AG04449 (cell line): ENCODE measurements at places on chromosomes 11 and 22.
A peak's percentile ranks its signal among the peaks of the same experiment; 100 is the strongest.

DNA sequence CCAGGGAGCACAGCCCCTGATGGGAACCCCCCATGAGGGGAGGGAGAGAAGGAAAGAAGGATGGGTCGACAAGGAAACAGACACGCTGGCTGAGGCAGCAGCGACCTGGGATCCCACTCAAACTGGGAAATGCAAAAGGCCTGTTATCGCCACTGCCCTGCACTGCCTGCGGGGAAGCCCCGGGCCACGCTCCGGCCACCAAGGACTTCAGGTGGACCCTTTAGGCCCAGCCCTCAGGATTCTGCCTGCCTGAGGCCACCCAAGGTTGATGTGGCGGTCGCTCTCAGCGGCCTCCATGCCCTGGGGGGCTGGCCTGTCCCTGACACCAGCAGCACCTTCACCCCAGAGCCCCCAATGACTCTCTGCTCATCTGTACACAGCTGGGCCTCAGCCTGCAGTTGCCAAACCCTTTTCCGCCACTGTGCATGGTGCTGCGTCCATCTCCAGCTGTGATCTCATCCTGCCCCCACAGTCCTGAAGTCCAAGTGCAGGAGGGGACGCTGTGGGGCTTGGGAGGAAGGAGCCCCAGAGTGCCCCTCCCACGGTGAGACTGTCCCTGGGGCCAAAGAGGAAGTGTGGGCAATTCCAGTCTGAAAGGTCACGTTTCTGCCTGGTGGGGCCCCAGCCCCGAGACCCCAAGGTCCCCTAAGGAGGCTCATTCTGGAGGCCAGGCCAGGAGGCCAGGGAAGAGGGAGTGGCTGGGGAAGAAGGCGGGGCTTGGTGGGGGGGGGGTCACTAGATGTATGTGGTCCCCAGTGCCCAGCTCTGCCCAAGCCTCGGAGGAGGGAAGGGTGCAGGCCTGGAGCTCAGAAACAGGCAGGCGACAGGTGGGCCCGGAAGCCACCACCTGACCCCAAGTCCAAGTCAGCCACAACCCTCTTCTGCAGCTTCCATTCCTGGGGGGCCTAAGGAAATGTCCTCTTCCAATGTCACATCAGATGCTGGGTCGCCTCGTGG is 31.6 kb downstream of the OSBPL5 start:
- DNase-seq: no peak

DNA sequence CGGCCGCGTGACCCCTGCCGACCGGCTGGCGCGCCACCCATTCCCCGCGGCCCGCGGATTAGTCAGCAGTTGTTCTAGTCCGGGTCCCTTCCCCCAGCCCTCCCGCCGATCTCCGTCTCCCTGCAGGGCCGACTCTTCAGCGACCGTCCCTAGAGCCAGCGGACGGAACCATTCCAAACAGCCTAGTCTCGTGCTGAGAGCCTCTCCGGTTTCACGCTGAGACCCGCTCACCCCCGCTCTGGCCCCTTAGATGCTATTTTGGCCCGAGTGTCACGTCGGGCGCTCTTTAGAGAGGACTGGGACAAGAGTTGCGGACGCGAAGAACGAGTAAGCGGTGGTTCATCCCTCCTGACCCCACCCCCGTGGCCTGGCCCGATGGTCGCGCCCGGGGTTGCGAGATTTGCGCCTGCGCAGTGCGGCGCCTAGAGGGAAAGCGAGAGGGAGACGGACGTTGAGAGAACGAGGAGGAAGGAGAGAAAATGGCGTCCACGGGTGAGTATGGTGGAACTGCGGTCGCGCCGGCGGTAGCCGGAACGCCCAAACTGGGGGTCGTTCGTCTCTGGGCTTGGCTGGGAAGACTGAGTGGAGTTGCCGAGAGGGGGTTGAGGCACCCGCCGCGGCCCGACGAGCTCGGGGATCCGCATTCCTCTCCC is at the start of the genes EWSR1 and RHBDD3:
Gene EWSR1, plus strand, starts transcription at position 411 of the 653 bp plus-strand sequence. Its CDS starts 69 bp downstream, at position 480.
Gene RHBDD3, minus strand, starts transcription at position 124 of the 653 bp plus-strand sequence. CDS start 2,355 bp downstream, outside the sequence.
- peak; percentile 84 for DNase-seq

DNA sequence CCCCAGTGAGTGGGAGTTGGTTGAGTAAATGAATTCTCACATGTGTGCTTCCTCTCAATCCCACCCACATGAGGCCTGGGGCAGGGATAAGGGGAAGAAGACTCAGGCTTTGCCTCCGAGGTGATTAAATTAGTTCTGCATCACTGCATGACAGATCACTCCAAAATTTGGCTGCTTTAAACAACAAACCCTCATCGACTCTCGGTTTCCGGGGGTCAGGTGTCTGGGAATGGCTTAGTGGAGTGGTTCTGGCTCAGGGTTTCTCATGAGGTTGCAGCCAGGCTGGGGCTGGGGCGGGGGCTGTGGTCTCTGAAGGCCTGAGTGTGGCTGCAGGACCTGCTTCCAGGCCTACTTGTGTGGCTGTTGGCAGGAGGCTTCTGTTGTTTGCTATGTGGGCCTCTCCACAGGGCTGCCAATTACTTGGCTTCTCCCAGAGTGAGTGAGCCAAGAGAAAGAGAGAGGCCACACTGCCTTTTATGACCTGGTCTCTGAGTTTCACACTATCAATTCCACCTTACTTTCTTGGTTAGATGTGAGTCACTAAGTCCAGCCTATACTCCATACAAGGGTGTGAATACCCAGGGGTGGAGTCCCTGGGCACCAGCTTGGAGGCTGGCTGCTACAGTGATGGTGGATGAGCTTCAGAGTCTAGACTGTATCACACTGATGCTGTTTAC is 15.9 kb downstream of the MOGAT2 start:
- no peak for DNase-seq

- no peak for DNase-seq
Measured at GRCh38 chr22:30241576-30242371, 4.8 kb downstream of the LIF start.

DNA sequence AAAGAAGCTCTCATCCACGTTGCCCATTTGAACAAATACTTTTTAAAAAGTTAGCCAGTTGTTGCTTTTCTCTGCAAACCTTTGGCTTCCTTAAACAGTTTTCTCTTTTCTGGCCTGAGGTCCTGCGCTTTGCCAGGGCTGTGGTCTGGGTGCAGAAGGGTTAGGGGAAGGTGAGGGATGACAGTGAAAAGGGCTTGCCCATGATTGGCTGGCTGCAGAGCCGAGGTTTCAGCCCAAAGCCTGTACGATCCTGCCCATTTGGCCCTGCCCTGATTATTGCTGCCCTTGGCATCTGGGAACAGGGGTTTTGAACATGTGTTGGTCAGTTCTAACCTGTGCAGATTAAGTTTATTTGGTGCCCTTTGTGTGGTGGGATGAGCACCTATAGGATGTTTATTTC is 1.5 kb downstream of the INCENP start:
- no peak for DNase-seq

GRCh38 chr11:59189986-59190385 is 18.1 kb downstream of the DTX4 start:
- DNase-seq: no peak

DNA sequence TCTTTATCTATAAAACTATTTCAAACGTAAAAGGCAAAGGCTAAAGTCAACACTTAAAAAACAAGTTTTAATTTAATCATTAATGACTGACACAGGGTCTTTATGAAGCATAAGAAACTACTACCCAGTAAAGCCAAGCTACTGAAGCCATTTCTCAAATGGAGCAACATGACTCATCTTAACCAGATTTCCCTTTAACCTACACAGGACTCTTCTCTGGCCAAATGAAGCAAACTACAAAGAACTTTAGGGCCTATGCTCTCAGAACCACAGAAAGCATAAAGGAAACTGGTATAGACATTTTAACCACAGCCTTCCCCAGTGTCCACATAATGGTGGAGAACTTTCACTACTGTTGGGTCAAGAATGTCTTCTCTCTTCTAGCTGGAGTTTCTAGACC is 34.7 kb downstream of the ALG9 start:
- no peak for DNase-seq

- no peak for DNase-seq
Measured at GRCh38 chr22:50315289-50316113, 8.1 kb upstream of the PLXNB2 start.

DNA sequence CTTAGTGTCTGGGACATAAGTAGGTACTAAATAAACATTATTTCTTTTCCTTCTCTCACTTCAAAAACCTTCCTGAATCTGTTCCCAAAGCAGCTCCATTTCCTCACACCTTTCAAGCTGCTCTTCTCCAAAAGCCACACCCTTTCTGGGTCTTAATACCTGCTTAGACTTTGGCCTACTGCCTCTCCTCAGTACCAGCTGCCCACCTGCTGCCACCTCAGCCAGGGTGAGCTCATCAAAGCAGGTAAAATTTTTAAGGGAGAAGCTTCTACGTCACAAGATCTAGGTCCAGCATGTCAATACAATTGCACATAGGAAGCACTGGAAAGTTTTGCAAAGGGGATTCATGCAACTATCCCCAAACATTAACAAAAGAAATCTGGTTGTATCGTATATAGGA is 108.4 kb downstream of the RPL27A start:
- DNase-seq: no peak

- DNase-seq: no peak
Measured at GRCh38 chr11:73972187-73972586, 10.5 kb downstream of the UCP2 start.

DNA sequence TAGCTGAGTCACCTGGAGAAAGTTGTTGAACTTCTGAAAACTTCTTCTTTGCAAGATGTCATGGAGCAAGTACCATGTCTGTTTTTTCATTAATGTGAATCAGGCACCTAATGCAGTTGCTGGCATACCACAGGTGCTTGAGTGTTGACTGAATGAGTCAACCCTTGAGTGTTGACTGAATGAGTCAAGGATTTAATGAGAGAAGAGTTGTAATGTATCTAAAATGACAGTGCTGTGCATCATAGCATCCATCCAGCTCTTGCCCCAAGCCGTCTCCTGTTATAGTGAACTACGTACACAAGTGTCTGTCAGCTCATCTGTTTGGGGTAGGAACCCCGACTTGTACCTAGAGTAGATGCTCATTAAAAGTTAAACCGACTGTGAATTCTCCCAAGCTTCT is 93.1 kb downstream of the CWC15 start:
- no peak for DNase-seq

GRCh38 chr11:6603287-6604080 is at the start of the genes ILK and RRP8:
TSS of gene ILK (plus strand) at chr11:6603774. CDS start at chr11:6604272, 498 bp downstream.
TSS of gene RRP8 (minus strand) at chr11:6603616. CDS start at chr11:6603502, 114 bp downstream.
- DNase-seq: no peak

GRCh38 chr22:45218976-45219375 is 21.7 kb downstream of the KIAA0930 start:
- no peak for DNase-seq

GRCh38 chr22:43978558-43978957 is 23.3 kb downstream of the SAMM50 start:
- DNase-seq: no peak

GRCh38 chr11:44591557-44591956 is 26.1 kb downstream of the CD82 start:
- DNase-seq: no peak
